ENCODE measurements at places on chromosomes 4 and X.

- DNase-seq: no peak
Observed at GRCh38 chr4:159498446-159499115, 395.7 kb downstream of the RAPGEF2 start.

DNA sequence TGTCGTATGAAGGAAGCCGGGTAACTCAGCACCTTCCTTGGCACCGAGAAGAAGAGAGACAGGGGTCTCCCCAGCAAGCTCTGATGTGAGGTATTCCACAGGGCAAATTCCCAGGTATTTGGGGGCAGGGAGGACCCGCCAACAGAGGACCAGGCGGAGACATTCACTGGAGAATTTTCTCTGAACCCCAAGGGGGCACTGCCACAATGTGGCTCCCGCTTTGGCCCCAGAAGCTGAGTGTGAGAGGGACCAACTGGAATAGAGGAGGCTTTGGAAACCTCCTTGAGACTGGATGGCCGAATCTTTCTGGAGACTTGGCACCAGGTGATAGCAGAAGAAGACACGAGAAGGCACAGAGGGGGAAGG lies 735 bp upstream of the GABRE start:
- DNase-seq: no peak

DNA sequence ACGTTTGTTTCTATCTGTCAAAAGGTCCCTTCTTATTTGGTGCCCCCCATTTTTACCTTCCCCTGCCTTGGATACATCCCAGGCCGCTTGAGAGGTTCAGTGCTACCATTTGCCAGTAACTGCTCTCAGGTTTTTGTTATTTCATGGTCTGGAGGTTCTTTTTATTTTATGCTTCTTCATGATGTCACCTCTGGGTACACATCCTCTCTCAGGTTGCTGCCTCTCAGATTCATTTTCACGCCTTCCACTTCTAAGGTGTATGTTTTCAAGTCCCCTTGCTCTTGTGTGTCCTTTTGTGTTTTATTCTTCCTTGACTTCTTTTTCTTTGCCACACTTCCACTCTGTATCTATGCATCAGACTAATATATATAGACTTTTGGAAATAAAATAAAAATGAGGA lies 640.1 kb upstream of the AADAT start:
- no peak for DNase-seq

GRCh38 chr4:98786866-98787265 lies 128.5 kb upstream of the TSPAN5 start:
- no peak for DNase-seq

- no peak for DNase-seq
Observed at GRCh38 chr4:32689518-32689917, 1969.3 kb downstream of the PCDH7 start.

DNA sequence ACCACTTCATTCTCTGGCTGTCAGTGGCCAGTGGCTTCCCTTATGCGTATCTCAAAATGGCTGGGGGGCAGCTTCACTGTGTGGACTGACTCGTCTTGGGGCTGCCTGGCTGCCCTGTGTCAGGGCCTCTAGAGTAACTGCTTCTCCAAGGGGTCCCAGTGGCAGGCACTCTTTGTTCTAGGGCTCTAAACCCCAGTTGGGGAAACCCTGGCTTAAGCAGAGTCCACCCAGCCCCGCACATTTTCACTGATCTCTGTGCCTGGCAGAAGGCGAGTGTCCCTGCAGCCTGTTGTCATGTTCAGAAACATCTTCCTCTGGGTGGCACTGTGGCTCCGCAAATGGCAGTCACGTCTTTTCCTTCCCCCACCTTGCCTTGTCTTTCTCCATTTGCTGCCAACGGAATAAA lies 59.7 kb downstream of the NBDY start:
- no peak for DNase-seq

- no peak for DNase-seq
Observed at GRCh38 chr4:120070196-120070595, 3.5 kb upstream of the MAD2L1 start.
